T-helper 1 cell treated with Interleukin-12 subunit alpha and Interleukin-12 subunit beta and Interleukin-4 antibody, amounts not matched to agents 30 ng/mL and 1 ng/mL, for 36 hours (primary cell): ENCODE measurements at places on chromosomes 2 and 18. TPM values are rescaled to one million over a fixed set of nuclear protein-coding genes. Genes with fewer than 3 reads are reported as not detected.

GPR45 gene
- not detected in 2 replicates for total RNA-seq

OR6B2 gene
- total RNA-seq, result not detected in 2 replicates

COL3A1 gene
- total RNA-seq, result not detected in 2 replicates

IL1R1 gene
- total RNA-seq, result 0.22 and 0.39 TPM in 2 replicates

HNMT gene
- total RNA-seq, result not detected in 2 replicates

REEP1 gene
- 0.10 and 0.12 TPM in 2 replicates for total RNA-seq

SAG gene
- not detected in 2 replicates for total RNA-seq

EDAR gene
- 0.07 and 0.22 TPM in 2 replicates for total RNA-seq

C2orf68 gene
- total RNA-seq, result 44.8 and 45.2 TPM in 2 replicates

INHA gene
- total RNA-seq, result not detected in 2 replicates

SULT1C4 gene
- total RNA-seq, result not detected in 2 replicates

C2orf72 gene
- total RNA-seq, result 0.10 TPM in 1 of 2 replicates, not detected in the other

EVA1A gene
- total RNA-seq, result not detected in 2 replicates

KLHL29 gene
- total RNA-seq, result 2.2 and 2.6 TPM in 2 replicates

LIPG gene
- not detected in 2 replicates for total RNA-seq

CMPK2 gene
- 52.8 and 57.7 TPM in 2 replicates for total RNA-seq

RNPEPL1 gene
- total RNA-seq, result 115 and 121 TPM in 2 replicates

ABCB11 gene
- total RNA-seq, result 0.05 TPM in 1 of 2 replicates, not detected in the other

UBXN4 gene
- 133 and 136 TPM in 2 replicates for total RNA-seq

CDK15 gene
- total RNA-seq, result not detected in 2 replicates

ANKRD62 gene
- total RNA-seq, result not detected in 2 replicates

C2orf15 gene
- 0.20 and 0.25 TPM in 2 replicates for total RNA-seq

RUFY4 gene
- 3.2 and 3.3 TPM in 2 replicates for total RNA-seq

KHK gene
- total RNA-seq, result 12.4 and 14.3 TPM in 2 replicates

ADAM23 gene
- total RNA-seq, result 0.10 TPM in 1 of 2 replicates, not detected in the other

PDK1 gene
- 22.0 and 26.0 TPM in 2 replicates for total RNA-seq
